ENCODE measurements at places on chromosomes 1 and 21. TPM values are rescaled to one million over a fixed set of nuclear protein-coding genes. Genes with fewer than 3 reads are reported as not detected.

- no peak overlapping the region for H3K27ac ChIP-seq
- no peaks in the 10 kb centered on the region for H3K4me1 ChIP-seq
- H3K27me3 ChIP-seq, result no peaks in the 10 kb centered on the region
- no peak for DNase-seq
- H3K4me3 ChIP-seq, result no peak overlapping the region
Observed at GRCh38 chr1:91674107-91674506, 173.5 kb downstream of the CDC7 start.

Gene F5
- total RNA-seq, result 4.2 TPM

Gene TEX38
- not detected for total RNA-seq

Gene ITGB2
- 468 TPM for total RNA-seq

Gene EFHD2
- total RNA-seq, result 100 TPM

Gene HMCN1
- total RNA-seq, result 28.0 TPM

DNA sequence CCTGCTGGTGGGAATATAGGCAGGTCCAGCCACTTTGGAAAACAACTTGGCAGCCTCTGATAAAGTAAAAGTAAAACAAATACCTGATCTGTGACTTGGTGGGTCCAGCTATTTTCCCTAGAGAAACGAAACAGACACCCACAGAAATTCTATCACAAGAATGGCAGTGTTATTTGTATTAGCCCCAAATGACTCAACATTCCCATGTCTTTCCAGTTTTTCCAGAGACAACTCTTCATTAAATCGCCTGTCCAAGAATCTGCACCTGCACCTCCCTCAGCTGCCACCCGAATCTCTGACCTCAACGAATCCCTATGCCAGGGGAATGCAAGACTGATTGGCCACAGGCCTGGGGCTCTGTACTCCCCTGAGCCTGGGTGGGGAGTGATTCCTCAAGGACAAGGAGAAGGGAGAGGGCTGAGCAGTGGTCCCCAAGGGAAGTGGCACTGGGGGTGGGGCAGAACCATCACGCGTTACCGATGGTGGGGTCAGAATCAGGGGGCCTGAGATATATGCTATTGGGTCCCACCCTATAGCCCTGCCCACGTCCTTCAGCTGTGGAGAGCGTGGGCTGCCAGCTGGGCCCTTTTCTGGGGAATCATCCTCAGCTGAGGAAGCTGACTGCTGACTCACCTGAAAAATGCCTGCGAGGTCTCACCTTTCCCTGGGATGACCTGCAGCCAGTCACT lies 553.0 kb downstream of the PTPRU start:
- H3K4me1 ChIP-seq, result no peaks in the 10 kb centered on the region
- no peak for DNase-seq

DNA sequence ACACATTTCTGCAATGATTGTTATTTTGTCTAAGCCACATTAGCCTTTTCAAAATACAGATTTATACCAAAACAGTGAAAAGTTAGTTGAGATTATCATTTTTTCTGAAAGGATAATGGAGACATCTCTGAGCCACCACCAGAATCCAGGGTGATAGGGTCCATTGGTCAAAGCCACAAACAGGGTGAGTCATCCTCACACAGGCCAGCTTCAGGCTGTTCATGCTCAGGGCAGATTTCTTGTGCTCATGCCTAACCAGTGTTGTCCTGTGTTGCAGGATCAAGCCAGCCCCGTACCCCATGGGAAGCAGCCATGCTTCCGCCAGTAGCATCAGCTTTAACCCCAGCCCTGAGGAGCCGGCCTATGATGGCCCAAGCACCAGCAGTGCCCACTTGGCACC lies 13.4 kb downstream of the ELOA start:
- DNase-seq, result no peak
- H3K36me3 ChIP-seq, result peaks cover 99% of the 10 kb centered on the region
- no peaks in the 10 kb centered on the region for H3K27me3 ChIP-seq
- peaks cover 8% of the 10 kb centered on the region for H3K4me1 ChIP-seq
- no peak overlapping the region for H3K27ac ChIP-seq
- H3K4me3 ChIP-seq, result no peak overlapping the region
